ENCODE measurements at places on chromosomes 5 and 9. TPM values are rescaled to one million over a fixed set of nuclear protein-coding genes. Genes with fewer than 3 reads are reported as not detected.

AK6 gene
- 65.9 TPM for polyA plus RNA-seq

PPP2R2B gene
- 14.8 TPM for polyA plus RNA-seq

GRCh38 chr5:54868511-54869483 lies 116.6 kb downstream of the ESM1 start:
- no peak for DNase-seq

DNA sequence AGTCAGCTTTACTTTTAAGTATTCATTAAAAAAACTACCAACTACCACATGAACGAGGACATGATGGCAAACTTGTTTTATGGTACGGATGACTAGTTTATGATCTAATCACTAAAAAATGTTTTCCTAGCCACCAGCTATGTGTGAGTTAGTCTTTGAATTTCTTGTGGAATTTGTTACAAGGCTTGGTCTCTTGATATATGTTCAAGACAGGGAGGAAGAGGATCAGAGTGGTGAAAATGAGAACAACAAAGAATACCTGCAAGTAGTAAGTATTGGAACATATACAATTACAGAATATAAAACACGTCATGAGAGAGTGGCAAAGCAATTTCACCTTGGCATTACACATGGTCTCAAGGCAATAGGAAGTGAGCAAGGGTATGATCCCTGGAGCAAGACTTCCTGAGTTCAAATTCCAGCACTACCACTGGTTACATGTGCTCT lies 548.6 kb upstream of the TLE4 start:
- DNase-seq = no peak

DNA sequence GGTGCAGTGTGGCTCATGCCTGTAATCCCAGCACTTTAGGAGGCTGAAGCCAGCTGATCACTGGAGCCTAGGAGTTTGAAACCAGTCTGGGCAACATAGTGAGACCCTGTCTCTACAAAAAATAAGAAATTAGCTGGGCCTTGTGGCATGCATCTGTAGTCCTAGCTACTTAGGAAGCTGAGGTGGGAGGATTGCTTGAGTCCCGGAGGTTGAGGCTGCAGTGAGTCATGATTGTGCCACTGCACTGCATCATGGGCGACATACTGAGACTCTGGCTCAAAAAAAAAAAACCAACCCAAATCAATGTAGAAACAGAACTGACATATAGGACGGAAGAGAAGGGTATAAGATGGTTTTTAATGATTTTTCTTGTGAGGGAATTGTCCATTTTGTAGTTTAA lies 27.7 kb downstream of the G3BP1 start:
- DNase-seq = no peak

GRCh38 chr9:122001491-122002201 lies 91.5 kb downstream of the TTLL11 start:
- DNase-seq = no peak
